ENCODE measurements at places on chromosomes 3 and 15.
A peak's percentile ranks its signal among the peaks of the same experiment; 100 is the strongest.

DNA sequence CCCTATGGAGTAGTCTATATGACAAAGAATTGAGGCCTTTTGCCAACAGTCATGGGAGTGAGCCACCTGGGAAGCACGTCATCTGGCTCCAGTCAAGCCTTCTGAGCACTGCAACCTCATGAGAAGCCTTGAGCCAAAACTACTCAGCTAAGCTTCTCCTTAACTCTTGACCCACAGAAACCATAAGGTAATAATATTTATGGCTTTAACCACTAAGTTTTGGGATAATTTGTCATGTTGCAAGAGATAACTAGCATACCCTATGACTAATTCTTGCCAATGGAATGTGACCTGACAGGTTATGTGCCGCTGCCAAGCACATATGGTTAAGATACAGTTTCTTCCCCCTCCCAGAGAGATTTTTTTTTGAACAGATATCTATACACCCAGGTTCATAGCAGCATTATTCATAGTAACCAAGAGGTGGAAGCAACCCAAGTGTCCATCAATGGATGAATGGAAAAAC, 11.8 kb upstream of the SLC6A11 start:
- DNase-seq: no peak

DNA sequence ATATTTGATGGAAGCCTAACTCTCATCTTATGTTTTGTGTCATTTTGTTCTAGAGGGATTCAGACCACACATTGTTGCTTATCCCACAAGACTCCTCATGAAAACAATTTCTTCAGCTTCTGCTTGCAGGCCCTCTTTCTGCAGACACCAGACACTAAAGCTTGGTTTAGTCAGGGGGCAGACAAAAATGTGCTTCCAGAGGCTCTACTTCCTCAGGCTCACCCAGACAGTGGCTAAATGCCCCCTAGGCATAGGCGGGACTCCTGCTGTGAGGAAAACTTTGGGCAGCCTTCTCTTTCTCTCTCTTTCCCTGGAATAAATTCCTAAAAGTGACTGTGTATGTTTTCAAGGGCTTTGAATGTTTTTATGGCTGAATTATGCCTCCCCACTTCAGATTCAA, 435.4 kb upstream of the ATP11B start:
- no peak for DNase-seq

GRCh38 chr3:25144430-25144829, 283.6 kb upstream of the RARB start:
- no peak for DNase-seq

DNA sequence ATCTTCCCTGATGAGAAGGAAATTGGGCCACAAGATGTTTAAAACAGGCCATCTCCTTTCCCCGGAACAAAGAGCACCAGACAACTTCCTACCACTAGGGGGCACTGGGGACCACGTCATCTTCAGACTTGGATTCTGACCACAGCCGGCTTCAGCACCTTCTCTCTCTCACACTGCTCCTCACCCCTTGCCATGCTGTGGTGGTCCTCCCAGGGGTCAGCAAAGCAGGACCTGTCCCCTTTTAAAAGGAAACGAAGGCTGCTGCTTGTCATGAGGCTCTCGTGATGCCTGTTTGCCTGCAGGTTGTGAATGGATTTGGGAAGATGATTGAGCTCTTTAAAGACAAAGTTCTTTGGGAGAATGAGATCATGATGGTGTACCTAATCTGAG, 16.2 kb downstream of the RFT1 start:
- peak; percentile 83 for DNase-seq

DNA sequence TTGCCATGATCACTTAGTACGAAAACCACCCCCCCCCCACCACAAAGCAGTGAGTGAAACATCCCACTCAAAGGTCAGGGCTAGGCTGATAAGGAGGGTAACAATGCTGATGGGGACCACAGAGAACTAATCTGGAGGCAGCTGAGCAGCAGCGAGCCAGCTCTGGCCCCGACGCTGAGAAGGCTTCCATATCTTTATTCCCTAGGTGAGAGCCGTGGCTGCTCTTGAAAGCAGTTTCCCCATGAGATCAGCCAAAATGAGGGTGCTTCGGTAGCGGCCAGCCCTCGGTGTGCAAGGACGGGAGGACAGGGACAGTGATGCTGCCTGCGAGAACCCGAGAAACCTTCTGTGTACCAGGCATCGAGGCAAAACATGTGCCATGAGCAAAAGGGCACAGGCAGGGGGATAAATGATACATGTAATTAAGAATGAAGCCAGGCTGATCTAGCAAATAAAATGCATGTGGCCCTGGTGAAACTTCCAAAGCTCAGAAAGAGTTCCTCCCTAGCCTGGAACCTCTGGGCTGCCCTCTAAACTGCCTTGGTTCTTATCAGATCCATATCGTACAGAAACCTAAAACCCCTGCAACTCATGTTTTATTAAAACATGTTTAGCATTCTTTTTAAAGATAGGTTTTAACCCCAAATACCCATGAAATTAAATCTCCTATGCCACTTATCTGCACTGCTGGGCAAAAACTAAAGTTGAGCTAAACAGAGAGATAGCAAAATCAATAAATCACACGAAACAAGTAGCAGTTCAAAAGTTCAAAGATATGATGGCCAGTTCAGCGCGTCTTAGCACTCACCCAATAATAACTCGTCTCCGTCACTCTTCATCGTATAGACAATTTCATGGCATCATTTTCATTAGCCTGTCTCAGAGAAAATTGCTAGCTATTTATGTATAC, 337.3 kb downstream of the FOXP1 start:
- no peak for DNase-seq

DNA sequence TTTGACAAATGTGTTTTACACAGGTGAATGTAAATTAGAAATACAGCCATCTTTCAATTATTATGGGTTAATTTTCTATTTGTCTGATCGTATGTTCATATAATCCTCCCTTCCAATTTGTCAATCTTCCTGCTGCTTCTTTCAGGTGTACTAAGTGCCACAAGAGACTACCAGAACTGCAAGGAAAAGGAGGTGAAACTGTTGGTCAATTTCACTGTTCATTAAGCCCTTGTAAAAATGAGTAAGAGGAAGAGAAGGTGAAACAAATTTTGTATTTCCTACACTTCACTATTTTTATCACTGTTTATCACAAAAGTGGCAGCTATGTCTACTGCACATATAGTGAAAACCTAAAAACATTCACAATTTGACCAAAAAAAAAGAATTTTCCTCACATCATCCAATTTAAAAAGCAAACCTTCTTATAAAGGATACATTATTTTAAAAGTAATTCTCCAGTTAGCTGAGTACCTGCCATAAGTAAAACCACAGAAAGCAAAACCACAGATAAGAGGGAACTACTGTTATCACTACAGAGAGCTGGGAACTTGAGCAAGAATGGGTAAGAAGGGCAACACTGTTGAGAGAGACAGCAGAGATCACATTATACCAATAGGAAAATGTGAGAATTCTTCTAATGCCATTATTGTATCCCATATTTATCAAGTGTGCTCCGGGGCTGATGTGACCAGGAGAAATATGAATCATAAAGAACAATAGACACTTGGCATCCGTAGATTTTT, 163.0 kb downstream of the TBC1D5 start:
- no peak for DNase-seq

GRCh38 chr15:63880744-63881143, 47.0 kb upstream of the HERC1 start:
- DNase-seq: no peak

- DNase-seq: no peak
These were observed 18.7 kb upstream of the BCL2A1 start for GRCh38 chr15:79989682-79990081.

DNA sequence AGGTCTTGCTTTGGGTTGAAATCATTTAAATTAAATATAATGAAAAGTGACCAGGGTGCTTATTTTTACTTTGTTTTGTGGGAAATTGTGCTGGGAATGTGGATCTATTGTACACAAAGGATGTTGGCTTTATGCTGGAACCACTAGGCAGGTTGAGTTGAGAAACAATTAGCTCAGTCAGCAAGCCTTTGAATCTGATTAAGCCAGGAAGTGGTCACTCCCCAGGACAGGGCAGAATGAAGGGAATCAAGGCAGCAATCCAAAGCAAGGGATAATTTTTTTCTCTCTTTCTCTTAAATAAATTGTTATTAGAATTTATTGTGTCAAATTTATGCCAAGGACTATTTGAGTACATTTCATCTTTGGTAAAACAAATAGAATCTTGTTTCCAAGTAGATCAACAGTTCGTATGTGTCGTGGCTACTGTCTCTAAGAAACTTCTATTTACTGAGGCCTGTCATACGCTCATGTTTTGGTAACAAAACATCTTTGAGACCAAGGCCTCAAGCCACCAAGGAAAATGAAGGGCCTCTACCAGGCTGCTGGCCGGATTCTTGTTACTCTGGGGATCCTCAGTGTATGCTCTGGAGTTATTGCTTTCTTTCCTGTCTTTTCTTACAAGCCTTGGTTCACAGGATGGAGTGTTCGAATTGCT, at the start of gene TMEM212:
TSS of gene TMEM212 (plus strand) at position 486 of the 655 bp plus-strand sequence. CDS start at position 521, 35 bp downstream.
- DNase-seq: no peak

DNA sequence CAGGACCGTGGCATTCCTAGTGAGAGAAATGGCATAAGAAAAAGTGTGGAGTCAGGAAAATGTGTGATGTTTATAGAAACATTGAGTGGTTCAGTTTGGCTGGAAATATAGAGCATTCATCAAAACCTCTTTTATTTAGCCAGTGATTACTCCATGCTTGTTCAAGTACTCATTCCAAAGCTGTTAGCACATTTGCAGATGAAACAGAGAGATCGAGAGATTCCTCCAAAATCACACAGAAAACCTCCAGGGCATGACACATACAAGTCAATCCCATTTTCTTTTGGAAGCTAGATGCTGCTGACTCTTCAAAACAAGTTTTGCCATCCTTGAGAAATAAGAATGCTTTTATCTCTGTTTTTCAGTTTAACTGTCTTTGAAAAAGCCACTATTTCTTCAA, 11.5 kb upstream of the MB21D2 start:
- DNase-seq: no peak

DNA sequence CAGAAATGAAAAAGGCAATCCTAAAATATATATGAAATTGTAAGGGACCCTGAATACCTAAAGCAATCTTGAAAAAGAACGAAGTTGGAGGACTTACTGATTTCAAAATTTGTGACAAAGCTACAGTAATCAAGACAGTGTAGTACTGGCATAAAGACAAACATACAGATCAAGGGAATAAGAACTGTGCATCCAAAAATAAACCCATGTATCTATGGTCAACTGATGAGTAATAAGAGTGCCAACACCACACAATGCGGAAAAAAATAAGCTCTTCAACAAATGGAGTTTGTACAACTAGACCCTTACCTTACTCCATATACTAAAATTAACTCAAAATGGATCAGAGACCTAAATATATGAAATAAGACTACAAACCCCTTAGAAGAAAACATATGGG, 29.6 kb downstream of the GSK3B start:
- no peak for DNase-seq

DNA sequence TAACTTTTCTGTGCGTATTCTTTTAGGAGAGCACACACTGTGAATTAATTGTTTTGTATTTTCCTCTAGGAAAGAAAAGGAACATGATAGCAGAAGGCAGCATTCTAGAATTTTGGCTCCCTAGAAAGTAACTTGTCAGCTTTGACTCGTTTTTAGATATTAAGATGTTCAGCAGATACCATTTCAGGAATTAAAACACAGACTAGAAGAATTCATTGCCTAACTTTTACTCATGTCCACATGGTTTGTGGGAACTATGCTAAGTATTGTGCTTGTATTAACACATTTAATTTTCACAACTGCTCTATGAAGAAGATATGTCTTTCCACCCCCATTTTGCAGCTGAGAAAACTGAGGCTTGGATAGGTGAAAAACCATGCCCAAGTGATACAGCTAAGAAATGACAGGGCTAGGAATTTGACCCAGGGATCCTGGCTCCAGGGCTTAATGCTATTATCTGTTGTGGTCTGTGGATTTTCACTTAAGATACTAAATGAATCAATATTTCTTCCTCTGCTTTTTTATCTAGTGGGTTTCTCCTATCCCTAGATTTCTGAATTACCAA, 128.8 kb downstream of the MITF start:
- DNase-seq: no peak

DNA sequence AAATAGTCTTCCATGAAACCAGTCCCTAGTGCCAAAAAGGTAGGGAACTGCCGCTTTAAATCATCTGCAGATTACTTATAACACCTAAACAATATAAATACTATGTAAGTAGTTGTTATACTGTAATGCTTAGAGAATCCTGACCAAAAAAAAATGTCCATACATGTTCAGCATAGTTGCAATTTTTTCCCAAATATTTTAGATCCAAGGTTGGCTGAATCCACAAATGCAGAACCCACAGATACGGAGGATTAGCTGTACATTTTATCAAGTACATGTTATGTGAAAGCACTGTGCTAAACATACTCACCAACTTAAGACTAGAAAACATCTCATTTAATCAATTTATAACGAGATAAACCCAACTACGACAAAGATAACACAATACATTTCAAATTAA, 9.3 kb downstream of the MSL2 start:
- DNase-seq: no peak

DNA sequence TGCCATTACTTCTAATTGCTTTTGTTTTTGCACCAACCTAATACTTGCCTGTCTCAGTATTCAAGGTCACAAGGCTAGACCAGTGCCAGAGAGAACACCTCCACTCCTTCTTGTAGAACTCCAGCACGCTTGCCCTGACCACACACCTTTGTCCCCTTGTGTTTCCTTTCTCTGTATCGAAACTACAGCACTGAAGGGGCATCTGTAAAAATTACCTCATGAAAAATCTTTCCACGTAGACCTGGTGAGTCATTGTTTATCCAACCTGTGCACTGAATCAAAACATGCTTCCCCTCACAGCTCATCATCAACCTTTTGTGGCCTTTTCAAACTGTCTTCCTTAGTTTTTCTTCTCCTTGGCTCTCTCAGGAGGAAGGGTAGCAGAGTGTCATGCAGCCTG, 259.5 kb downstream of the THRB start:
- DNase-seq: no peak

All from Right ventricle myocardium superior (tissue), 1 donor.